ENCODE measurements at places on chromosomes 2 and 18. TPM values are rescaled to one million over a fixed set of nuclear protein-coding genes. Genes with fewer than 3 reads are reported as not detected.

Gene TMEM163
- total RNA-seq, result not detected

Gene SAG
- total RNA-seq, result not detected

Gene KCNG2
- not detected for total RNA-seq

Gene ST6GAL2
- 0.44 TPM for total RNA-seq

Gene CRACDL
- not detected for total RNA-seq
